ENCODE measurements at places on chromosomes 1 and 21.
A peak's percentile ranks its signal among the peaks of the same experiment; 100 is the strongest.

GRCh38 chr1:205496661-205497060, 7.8 kb upstream of the CDK18 start:
- no peak for DNase-seq

GRCh38 chr1:35500439-35500838, 56.8 kb downstream of the KIAA0319L start:
- DNase-seq: no peak

DNA sequence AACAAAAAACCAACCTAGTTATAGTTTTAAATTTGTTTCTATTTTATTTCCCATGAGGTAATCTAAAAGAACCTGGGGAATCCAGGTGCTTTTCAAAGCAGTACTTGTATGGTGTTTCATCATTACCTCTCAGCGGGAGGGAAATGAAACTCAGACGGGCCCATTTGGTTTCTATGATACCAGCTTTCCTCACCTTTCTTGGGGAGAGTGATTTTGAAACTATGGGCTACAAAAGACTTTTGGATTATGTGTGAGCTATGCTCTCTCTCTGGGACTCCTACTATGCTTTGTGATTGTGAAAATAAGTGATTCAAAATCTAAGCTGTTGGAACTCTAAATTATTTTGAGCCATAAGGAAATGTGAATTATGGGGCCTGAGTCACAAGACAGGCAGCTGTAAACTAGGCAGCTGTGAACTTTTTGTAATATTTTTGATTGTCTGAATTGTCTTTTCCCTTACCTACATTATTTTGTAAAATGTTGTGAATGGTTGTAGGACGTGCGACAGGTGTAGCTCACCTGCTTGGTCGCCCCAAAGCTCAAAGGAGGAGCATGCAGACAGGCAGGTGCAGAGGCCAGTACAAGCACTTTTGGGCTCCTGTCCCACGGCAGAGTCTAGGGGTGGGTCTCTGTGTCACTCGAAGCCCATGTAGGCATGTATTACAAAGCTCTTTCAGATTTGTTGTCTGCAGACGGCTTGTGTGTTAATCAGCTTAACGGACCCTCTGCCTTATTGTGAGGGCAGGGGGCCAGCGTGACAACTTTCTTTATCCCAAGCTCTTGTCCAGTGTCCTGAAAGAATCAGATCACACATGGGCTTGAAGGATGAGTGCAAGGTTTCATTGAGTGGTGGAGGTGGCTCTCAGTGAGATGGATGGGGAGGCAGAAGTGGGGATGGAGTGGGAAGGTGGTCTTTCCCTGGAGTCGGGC, 64.8 kb upstream of the BACH1 start:
- DNase-seq: no peak

GRCh38 chr1:51518033-51518585, 957 bp downstream of the EPS15 start:
- DNase-seq: peak; percentile 55

DNA sequence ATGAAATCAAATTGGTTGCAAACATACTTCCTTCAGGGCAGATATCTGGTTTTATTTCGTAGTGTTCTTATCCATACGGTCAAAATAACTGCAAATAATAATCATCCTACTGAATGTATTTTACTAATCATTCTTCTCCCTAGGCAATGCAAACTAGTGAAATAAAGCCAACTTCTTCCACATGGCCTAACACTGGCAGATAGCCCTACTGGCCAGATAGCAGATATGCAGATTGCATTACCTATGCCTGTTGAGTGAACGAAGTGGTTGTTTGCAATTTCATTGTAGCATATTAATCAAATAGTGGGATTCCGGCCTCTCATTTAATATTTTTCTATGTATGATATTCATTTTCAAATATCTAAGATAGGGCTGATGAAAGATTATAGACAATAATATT, 116.2 kb downstream of the CENPF start:
- DNase-seq: no peak

DNA sequence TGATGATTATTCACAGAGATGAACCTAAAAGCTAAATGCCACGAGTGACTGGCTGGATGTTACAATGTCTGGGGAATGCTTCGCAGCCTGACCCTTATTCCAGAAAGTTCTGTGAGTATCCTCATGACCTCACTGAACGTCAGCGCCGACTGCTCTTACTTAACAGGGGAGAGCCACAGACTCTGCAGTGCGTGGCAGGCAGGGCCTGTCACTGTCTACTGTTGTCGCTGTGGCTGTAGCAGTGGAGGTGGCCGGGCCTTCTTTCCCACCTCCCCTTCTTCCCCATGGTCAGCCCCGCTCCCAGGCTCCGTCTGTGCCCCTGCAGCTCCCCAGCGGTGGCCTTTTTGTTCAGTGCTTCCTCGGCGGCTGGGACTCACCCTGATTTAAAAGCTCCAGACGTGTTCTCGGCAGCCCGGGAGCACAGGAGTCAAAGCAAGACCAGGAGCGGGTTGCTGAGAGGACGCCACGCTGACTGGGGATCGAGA, 52.2 kb upstream of the TARBP1 start:
- no peak for DNase-seq

All from kidney glomerular epithelial cell (primary cell).